ENCODE measurements at places on chromosomes 13 and 19.
A peak's percentile ranks its signal among the peaks of the same experiment; 100 is the strongest.

DNA sequence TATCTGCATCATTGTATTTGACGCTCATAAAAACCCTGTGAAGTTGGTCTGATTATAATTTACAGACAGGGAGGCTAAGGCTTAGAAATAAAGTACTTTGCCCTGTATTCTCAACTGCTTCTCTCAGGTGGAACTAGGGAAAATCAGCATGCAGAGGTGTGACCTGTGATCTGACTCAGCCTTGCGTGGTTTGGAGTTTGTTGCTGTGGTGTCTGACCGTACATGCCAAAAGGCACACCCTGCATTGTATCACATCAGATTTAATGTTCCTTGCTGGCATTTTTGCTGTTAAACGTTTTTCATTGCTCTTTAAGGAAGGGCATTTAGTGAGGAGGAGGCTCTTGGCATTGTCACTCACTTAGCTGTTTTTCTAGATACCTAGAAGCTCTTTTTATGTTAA is 58.8 kb upstream of the C1QTNF9B start:
- no peak for DNase-seq

DNA sequence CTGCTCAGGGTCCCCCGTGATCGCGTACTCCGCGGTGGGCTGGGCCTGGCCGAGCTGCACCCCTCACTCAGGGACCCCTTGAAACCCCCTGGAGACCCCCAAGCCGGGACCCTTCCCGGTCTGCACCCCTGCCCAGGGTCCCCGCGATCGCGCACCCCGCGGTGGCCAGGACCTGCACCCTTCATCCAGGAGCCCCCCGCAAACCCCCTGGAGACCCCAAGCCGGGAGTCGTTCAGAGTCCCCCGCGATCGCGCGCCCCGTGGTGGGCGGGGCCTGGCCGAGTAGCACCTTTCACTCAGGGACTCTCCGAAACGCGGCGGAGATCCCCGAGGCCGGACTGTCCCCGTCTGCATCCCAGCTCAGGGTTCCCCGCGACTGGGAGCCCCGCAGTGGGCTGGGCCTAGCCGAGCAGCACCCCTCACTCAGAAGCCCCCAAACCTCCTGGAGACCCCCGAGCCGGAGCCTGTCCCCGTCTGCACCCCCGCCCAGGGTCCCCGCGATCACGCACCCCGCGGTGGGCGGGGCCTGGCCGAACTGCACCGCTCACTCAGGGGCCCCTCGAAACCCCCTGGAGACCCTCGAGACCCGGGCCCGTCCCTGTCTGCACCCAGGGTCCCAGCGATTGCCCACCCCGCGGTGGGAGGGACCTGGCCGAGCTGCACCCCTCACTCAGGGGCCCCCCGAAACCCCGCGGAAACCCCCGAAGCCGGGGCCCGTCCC is 748 bp downstream of the LMNB2 start:
- DNase-seq, result peak; percentile 19

DNA sequence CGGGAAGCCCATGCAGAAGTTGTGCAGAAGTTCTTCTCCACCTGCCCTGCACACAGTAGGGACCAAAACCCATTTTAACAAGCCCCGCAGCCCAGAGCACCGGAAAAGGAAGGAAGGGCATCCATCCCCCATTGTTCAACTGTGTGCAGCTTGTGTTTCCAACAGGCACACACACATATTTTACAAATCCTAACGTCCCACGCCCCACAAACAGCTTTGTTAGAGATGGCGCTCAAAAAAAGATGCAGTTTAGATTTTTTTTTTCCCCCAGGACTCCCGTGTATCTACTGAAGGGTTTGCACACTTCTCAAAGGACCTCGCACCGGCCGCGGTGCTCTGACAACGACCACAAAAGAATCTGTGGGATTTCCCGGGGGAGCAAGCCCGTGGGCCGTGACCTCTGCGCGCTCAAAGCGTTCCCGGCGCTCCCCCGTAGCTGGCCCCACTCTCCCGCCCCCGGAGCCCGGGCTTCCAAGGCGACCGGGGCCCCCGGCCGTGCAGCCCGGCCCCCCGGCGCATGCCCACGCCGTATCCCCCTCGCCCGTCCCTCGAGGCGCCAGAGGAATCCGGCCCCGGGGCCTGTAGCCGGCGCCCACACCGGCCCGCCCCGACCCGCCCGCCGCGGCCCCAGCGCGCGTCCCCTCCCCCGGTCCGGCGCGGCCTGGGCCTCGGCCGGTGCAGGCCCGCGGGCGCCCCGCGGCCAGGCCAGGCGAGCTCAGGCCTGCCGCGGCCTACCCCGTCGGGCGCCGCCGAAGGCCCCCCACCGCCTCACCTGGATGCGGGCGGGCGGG is 523 bp downstream of the ELAVL1 start:
- no peak for DNase-seq

- peak; percentile 25 for DNase-seq
Measured at GRCh38 chr19:46654621-46655152, 6.3 kb downstream of the DACT3 start.

GRCh38 chr19:1567116-1567847 is 843 bp downstream of the MEX3D start:
- DNase-seq, result peak; percentile 26

DNA sequence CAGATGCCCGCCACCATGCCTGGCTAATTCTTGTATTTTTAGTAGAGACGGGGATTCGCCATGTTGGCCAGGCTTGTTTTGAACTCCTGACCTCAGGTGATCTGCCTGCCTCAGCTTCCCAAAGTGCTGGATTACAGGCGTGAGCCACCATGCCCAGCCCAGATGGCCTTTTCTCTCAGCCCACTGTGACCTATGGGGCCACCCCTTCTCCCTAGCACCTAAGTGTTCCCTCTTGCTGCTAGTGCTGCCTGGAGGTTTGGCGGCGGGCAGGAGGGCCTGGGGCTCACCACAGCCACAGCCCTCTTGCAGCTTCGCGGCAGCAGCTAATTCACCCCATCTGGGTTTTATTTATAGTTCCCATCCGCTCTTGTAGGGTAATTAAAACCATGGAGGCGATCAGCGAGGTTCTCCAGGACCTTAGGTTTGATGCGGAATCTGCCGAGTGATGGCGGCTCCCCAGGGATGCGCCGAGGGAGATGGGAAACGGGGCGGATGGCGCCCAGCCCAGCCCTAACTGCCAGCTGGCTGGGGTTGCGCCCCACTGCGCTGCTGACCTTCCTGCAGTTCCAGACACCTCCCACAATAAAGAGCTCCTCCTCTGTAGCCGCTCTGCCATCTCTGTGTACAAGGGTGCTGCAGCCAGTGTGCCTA is 3.3 kb downstream of the REX1BD start:
- DNase-seq, result no peak

DNA sequence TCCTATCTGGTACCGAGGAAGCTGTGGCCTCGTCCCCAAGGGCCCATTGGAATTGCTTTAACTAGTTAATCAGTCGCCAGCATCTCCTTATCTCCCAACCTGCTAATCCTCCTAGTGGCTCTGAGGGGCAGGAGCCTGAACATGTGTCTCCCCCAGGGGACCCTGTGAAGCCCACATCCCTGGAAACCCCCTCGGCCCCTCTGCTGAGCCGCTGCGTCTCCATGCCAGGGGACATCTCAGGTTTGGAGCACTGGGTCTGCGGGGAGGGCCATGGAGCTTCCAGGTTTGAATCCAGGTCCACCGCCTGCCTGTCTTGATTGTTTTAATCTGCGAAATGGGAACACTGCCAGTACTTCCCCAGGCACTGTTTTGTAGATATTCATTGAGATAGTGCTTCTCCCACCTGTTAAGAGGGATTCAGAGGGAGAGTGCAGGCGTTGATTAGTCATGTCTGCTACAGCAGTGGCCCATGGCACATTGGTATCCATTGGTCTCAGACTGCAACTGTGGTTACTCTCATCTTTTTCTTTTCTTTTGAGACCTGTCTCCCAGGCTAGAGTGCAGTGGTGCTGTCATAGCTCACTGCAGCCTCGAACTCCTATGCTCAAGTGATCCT is 6.4 kb downstream of the PNPLA6 start:
- no peak for DNase-seq

- DNase-seq, result no peak
Measured at GRCh38 chr19:18659281-18660050, 22.6 kb downstream of the KLHL26 start.

DNA sequence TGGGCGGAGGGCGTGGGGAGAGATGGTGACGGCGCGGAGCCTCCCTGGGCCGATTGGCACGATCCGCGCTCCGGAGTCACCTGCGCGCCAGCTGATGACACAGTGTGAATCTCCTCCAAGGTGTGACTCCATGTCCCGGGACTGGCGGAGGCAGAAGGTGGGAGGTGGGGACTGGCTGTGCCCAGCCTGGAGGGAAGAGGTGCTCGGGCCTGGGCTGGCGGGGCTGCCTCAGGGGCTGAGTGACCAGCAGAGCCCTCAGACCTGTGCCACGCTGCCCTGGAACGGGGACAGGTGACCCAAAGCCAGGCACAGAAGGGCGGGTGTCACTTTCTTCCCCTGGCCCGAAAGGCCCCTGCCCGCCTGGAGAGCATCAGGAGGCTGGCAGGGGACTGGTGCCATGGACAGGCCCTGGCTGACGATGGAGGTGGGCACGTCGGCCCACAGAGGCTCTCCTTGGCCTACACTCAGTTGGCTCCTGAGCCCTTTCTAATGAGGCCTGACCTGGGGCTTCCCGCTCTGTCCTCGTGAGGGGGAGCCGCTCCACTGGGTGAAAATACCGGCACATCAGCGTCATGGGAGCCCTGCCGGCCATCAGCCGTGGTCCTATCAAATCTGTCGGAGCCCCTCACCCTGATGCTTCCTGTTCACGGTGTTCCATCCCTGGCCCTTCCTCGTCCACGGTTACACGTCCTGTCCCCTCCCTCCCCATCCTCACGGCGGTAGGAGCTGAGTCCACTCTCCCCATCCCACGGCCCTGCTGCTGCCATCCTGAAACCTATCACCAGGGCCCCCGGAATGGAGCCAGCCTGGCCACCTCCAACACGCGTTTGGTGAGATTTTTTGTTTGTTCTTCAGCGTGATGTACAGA is 75.6 kb downstream of the SPACA7 start:
- no peak for DNase-seq

DNA sequence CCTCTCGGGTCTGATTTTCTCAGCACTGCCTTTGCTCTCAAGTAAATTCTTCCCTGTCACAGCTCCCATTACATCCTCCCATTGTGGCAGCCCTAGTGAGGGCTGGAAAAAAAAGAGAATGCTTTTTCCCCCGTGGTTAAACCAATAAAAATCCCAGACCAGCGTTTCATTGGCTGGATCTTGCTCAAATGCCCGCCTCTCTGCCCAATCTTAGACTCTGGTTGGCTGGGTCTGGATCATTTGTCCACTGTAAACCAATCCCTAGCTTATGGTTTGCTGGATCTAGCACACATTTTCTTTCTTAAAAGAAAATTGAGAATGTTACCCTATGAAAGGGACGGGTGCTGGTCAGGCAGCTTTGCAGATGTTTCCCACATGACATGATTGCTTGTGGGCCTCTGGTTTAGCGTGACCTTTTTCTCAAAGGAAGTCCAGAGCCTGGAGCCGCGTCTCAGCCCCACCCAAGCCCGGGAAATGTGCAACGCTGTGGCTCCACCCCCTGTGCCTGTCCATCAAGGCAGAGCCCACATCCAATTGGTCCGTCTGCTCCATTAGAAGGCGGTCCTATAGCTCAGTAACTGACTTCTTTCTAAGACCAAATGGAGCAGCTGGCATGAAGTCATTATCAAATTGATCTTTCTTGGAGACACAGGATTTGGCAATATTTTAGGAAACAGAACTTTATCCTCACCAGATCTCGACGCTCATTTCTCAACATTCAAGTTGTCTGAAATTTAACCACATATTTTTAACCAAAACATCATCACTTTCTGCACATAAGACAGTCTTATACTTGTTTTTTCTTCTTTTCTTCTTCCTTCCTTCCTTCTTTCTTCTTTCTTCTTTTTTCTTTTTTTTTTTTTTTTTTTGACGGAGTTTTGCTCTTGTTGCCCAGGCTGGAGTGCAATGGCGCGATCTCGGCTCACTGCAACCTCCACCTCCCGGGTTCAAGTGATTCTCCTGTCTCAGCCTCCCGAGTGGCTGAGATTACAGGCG is 2.6 kb upstream of the MCEMP1 start:
- DNase-seq, result no peak

DNA sequence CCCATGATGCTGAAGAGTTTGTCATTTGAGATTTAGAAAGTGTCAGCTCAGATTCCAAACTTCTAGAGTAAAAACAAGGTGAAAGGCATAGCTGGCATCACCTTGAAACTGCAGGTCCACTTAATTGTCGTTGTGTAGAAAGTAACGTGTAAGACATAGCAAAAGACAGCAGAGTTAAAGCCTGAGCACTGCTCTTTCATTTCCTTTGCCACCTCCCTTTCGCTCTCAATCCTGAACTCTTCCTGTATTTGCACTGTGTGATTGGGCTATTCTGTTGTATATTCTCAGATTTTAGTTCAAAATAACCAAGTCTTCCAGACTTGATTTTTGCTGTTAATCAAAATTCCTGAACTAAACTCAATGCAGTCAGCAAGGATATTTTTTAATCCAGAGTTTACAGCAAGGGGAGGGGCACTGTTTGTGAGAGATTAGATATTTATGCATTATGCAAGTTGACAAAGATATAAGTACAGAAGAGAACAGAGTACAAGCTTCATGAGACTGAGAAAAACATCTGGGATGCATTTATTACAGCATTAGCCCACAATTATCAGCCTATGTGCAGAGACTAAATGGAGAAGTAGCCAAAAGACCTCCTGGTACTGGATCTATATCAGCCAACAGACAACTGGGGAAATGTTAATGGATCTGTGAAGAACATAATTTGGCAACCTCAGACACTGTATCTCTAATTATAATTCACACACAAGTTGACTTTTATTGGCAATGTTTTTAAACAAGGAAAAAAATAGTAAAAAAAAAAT is 328.6 kb downstream of the SUCLA2 start:
- DNase-seq, result no peak

DNA sequence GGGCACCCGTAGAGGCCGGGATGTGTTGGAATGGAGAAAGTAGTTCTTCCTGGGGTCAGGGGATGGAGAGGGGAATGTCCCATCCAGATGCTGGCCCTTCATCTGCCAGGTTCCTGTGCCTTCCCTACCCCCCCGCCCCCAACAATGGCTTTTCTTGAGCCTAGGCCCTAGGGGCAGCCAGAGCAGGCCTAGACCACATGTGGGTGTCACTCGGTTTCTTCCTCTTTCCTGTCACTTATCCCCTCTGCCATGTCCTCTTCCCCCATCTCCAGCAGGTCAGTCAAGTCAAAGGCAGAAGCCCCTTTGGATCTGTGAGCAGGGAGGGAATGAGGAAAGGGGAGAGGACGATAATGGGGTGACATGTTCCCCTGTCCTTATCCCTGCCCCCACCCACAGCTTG is 36.4 kb downstream of the LYL1 start:
- no peak for DNase-seq

- peak; percentile 94 for DNase-seq
Measured at GRCh38 chr19:35066691-35067563, 25.4 kb downstream of the HPN start.
